CD4-positive, alpha-beta T cell treated with Interferon gamma for 1 hour (primary cell): ENCODE measurements at places on chromosomes 6 and 20.

DNA sequence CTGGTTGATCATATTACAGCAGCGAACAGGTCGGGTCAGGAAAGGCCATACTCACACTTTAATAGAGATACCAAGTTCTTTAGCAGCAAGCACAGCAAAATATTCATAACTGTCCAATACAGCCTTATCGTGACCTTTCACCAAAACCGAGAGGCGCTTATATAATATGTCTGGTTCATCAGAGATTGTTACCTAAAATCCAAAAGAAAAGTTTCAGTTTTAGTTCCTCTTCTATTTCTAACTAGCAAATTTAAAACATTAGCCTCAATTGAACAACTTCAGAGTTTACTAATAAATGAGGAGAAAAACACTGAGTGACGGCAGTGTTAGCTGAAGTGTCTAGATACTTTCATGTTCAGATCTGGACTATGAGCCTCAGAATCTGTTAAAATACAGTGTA lies 5.9 kb downstream of the MRPS10 start:
- DNase-seq, result no peak

DNA sequence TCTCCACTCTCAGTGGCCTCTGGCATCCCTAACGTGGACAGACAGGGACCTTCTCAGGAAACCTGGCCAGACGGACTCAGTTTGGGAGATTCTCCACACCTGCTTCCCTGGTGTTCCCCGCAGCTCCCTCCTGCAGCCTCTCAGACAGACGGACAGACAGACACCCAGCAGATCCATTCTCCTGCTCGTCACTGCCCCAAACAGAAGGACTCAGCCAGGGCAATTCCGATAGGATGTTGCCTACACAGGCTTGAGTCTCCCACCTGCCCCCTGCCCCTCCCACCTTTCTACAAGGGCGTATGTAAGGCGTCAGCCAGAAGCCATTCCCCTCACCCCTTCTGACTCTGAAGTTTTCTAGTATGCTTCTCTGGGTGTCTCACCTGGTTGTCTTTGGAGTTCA lies 428 bp downstream of the CCM2L start:
- no peak for DNase-seq

- no peak for DNase-seq
These were observed 49.4 kb upstream of the IRF4 start for GRCh38 chr6:341914-342831.

DNA sequence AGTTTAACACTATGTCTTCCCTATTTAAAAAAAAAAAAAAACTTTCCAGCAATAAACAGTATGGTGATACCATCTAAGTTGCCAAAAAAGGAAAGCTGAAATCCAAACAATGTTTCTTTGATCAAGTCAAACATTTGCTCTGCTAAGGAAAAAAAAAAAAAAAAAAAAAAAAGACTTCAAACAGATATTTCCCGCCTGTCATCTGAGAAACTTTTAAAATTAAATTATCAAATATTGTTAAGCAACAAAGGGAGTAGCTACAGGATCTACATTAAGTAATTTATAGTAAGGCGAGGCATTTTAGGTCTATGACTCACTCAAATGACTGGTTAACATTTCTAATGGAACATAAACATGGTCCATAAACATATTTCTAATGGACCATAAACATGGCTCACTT lies 121.2 kb downstream of the DST start:
- no peak for DNase-seq

- DNase-seq, result no peak
These were observed 54.4 kb downstream of the ARFGEF2 start for GRCh38 chr20:48975955-48976354.

DNA sequence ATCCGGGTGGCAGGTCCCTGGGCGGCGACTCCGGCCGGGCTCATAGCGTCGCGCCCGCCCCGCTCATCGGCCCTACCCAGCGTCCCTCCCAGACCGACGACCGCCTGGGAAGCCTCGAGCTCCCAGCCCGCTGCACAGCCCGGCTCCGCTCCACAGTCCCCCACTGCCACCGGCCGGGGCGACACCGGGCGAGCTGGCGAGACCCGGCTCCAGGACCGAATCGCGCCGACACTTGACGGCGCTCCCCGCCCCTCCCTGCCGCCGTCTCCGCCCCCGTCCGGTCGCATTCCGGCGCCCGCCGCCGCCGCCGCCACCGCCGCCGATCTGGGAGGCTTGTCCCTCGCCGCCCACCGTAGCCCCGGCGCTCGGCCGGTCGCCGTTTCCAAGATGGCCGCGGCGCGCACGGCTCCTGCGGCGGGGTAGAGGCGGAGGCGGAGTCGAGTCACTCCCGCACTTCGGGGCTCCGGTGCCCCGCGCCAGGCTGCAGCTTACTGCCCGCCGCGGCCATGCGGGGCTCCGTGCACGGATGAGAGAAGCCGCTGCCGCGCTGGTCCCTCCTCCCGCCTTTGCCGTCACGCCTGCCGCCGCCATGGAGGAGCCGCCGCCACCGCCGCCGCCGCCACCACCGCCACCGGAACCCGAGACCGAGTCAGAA lies at the start of gene MAP3K4:
TSS of gene MAP3K4 (plus strand) at position 364 of the 655 bp plus-strand sequence. CDS start at position 527, 163 bp downstream.
- DNase-seq, result peak; percentile 77

DNA sequence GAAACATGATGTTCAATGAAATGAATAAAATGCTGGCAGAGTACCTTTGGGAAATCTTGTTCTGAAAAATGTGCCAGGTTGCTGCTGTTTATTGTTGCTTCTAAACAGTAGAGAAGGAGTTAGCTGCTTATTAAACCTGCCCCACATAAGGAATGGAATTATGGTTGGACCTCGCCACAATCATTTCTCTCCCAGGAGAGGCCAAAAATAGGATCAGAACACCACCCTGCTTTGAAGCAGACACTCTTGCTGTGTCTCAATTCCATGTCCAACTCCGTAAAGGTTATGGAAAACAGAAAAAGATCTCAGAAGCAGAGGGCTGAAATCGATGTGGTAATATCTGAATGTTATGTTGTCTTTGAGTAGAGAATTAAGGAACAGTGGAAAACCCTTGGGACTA lies 27.9 kb downstream of the AFG1L start:
- no peak for DNase-seq

DNA sequence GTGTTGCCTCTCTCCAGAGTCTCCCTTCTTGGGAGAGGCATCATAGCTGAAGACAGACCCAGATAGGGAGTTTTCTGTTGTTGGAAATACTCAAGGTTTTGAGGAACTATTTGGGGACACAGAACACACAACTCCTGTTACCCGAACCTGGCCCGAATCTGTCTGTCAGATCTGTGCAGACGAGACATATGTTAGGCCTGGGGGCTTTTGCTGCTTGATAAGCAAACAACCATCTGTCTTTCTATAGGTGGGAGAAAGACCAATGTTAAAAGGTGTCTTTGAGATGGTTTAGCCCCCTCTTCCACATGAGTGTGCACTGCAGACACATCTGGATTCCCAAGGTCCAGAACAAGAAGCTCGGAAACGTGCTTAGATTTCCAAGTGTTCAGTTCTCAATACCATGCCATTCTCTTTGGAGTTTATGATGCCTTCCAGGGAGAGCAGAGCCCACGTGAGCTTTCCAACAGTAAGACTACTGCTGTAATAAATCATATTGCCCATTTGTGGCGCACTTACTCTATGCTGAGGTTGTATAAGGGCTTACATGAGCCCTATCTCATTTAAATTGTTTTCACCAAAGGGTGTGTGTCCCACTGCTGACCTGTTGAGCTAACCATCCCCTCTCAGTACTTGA lies 3.8 kb upstream of the STX16 start:
- DNase-seq, result no peak

GRCh38 chr6:31829633-31830283 lies 2.2 kb downstream of the HSPA1B start:
- no peak for DNase-seq

GRCh38 chr6:42105156-42105648 lies 37.2 kb downstream of the C6orf132 start:
- no peak for DNase-seq

DNA sequence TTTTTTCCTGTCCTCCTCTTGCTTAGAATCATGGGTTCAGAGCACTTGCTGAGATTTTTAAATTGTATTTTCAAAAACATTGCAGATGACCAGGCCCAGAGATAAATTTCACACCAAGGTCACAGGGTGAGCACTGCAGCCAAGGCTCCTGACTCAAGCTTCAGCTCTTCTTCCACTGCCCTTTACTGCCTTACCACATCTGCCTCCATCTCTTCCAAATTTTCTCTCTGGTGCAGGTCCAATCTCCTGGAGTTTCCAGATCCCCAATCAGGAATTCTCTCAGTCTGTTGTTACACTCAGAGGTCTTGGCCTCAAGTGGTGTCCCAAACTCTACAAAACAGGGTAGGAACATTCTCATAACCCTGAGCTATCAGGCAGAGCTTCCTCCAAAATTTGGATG lies 12.7 kb downstream of the SNAP25 start:
- no peak for DNase-seq
